Lower lobe of right lung (tissue), 2 donors: ENCODE measurements at places on chromosomes 2 and 18. TPM values are rescaled to one million over a fixed set of nuclear protein-coding genes. Genes with fewer than 3 reads are reported as not detected.

Gene KCNK3
- total RNA-seq, result 26.8 TPM

Gene TTR
- not detected for total RNA-seq

Gene CIB4
- not detected for total RNA-seq

Gene CHRND
- not detected for total RNA-seq

Gene LYG2
- not detected for total RNA-seq

Gene LONRF2
- 2.1 TPM for total RNA-seq

Gene ALK
- 1.1 TPM for total RNA-seq

Gene LHCGR
- 0.30 TPM for total RNA-seq

Gene KCNIP3
- 2.6 TPM for total RNA-seq

Gene PKDCC
- 65.8 TPM for total RNA-seq

DNA sequence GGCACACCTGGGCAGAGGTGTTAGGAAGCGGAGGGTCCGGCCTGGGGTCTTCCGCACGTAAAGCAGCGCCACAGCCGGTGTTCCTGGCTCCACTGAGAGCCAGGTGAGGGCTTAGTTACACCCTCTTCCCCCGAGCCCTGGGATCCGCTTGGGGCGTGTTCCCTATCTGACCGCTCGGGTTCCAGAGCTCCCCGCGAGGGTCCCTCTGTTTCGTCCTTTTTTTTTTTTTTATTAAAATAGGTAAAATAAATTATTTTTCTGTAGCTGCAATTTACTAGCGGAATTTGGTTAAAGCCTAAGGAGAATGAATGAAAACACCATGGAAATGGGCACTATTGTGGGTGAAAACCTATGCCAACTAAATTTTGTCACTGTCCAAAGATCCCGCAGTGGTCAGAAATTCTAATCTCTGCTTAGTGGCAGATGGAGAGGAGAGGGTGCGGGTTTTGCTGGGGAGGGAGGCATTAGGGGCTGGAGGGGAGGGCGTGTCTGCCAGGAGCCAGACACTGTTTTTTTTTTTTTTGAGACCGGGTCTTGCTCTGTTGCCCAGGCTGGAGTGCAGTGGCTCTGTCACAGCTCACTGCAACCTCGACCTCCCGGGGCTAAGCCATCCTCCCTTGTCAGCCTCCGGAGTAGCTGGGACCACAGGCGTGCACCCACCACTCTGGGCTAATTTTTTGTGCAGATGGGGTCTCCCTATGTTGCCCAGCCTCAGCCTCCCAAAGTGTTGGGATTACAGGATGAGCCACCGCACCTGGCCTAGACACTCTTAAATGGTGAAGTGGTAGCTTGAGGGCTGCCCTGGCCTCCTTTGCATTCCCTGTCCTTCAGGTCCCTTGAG is 834 bp downstream of the PDCL3 start:
- DNase-seq, result no peak

DNA sequence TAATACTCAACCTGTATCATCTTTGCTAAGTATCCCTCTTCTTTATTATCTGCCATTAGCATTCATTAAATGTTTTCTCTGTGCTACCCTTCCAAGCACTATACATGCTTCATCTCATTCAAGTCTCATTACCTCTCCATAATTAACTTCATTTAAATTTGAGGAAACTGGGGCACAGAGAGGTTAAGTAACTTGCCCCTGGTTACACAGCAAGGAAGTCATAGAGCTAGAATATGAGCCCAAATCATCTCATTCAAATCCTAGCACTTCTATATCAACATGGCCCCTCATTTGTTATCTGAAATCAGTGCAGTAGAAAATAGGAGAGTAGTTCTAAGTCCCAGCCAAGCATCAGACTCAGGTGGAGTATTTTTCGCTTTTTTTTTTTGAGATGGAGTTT is 4.4 kb downstream of the MRPL35 start:
- DNase-seq, result no peak

DNA sequence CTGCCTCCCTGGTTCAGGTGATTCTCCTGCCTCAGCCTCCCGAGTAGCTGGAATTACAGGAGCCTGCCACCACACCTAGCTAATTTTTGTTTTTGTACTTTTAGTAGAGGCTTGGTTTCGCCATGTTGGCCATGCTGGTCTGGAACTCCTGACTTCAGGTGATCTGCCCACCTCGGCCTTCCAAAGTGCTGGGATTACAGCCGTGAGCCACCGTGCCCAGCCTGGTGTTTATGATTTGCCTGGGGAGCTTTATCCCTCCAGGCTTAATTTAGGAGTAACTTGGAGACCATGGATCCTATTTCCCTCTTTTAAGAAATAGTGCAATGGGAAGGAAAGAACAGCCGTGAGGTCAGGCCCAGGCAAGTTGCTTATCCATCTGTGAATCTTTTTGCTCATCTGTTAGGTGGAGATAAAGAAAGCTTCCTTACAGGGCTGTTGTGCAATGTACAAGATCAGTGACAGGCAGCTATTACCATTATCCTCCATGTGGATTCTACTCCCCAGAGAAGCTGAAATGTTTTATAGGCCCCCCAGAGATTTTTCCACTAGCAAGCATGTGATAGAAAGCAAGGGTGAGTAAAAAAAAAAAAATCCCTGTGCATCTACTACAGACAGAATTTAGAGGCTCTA is 104.9 kb upstream of the MGAT5 start:
- DNase-seq, result no peak

DNA sequence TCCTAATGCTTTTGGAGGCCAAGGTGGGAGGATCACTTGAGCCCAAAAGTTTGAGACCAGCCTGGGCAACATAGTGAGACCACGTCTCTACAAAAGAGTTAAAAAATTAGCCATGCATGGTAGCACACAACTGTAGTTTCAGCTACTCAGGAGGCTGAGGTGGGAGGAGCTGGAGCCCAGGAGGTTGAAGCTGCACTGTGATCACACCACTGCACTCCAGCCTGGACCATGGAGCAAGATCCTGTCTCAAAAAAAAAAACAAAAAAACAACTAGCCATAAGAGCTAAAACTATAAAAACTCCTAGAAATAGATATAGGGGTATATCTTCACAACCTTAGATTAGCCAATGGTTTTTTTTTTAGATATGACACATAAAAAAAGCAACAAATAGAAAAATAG is 16.9 kb upstream of the COL6A3 start:
- DNase-seq, result no peak

DNA sequence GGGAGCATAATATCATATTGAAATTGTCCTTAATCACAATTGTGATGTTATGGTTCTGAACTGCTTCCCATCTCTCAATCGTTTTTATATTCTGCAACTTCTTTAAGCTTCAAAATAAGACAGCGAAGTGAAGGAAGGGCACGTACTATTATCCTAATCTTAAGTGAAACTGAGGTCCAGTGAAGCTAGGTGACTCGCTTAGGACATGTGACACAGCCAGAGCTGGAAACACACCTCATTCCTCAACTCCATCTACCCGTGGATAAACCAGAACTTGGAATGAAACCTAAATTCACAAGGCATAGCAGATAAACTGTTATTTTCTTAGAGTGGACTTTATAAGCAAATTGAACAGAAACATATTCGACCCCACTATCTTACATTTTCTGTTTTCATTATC is 191.2 kb upstream of the PXDN start:
- no peak for DNase-seq

DNA sequence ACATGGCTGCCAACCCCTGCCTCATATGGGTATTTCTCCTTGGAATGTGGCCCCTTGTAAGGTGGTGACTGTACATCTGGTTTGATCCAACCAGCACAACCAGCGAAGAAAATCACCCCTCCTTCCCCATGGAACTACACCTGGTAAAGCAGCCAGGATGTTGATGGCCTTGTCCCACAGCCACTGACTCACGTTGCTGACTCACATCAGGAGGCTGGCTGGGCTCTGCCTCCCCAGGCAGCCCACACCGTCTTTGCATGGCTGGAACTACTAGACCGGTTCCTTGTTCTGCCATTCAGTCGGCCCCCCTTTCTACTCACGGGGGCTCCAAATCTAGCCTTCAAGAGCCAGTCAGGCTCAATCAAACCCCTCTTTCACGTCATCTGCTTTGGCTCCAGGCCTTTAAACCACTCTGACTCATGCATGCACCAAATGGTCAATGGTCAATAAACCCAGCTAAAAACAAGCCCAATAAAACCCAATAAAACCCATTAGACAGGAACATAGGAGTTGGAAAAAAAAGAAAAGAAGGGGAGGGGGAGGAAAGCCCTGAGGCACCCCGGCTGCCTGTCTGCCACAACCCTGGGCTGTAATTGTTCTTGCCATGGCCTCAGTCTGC is 114.8 kb downstream of the PLB1 start:
- no peak for DNase-seq

GRCh38 chr18:62519684-62520083 is 3.1 kb upstream of the ZCCHC2 start:
- no peak for DNase-seq

DNA sequence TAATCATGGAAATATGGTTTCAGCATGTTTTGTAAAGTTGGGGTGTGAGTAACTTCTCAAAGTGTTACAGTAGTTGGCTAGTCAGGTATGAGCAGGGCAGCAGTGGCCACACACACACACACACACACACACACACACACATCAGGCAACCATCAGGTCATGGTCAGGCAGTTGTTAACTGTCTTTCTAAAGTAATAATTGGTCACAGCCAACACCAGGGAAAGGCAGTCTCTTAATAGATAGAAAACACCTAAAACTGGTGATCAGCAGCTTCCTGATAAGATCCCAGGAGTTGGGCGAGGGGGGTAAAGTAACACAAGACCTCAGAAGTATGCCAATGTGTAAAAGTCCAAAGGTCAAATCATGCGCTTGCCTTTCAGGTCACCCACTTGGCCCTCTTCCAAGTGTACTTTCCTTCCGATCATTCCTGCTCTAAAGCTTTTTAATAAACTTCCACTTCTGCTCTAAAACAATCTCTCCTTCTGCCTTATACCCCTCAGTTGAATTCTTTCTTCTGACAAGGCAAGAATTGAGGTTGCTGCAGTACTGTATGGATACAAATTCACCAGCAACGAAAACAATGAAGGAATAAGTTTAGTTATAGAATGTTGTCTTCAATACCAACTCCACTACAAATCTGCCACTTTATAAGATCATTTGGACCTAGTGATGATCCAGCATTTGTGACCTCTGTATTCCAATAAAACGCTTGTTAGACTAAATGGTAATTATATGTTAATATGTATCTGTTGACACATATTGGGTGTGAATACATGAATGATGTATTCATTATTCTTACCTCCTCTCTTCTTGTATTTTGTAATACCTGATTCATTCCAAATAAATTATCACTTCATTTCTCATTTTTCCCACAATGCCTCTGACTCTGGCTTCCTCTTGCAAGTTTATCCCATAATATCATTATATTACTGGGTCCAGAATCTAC is 254.3 kb downstream of the METTL4 start:
- no peak for DNase-seq

- DNase-seq, result no peak
Measured at GRCh38 chr2:208556983-208557484, 150.4 kb downstream of the PTH2R start.

GRCh38 chr2:96491860-96492497 is 13.2 kb downstream of the NEURL3 start:
- DNase-seq, result no peak

GRCh38 chr2:144824306-144825080 is 304.6 kb upstream of the ZEB2 start:
- no peak for DNase-seq

DNA sequence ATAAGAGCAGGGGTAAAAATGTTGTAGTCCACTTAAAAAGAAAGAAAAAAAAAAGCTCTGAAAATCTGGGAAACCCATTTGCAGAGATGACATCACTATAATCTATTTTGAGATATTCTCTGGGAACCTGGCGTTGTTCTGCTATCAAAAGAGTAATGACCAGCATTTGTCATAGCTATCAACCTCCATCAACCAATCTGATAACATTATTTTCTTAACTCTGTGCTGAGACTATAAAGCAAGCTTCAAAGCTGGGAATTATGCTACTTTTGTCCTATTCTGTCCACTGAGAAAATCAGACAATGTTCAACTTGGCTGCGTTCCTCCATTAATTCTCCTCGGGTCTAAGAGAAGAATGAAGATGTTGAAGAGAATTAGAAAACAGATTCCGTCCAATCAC is 107.5 kb downstream of the STK39 start:
- DNase-seq, result no peak

DNA sequence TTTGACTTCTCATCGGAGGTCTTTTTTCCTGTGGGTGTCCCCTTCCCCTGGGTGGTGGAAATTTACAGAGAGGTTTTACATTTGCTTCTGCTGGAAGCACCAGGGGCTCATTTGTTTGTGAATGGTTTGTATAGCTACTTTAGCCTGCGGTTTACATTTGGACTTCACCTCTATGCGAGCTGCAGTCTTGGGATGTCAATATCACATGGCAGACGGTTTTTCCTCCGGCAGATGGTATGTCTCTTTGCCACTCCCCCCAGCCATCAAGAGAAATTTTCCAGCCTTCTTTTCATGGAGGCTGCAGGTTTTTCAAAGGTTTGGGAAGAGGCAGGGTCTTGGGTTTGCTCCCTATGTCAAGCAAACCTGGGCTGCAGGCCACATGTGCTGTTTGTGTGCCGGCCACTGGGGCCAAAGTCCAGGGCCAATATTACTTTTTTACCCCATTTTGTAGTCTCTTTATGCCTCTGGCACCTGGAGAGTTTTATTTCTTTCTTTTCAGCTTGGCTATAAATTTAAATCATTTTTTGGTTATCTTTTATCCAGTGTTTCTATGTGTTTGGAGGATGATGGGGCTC is 23.9 kb upstream of the BOD1L2 start:
- no peak for DNase-seq

DNA sequence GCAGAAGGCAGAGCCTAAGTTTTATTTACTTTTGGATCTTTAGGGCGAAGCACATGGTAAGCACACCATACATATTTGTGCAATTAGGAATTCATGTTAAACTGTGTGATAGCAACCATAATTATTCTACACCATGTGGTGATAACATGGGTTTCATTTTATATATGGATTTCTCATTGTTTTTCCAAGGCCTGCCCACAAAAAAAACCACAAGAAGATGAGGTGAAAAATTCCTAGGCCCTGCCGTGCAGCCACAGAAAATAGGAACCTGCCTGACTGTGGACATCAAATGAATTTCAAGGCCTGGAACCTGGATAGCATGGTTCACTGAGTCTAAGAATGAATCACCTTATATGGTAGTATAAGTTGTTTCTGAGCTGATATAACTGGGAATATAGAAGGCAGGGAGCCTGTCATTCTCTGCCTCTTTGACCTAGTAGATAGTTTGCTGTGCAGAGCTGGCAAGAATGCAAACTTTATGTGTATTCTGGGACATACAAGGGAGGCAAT is 22.4 kb upstream of the SSB start:
- DNase-seq, result no peak

- DNase-seq, result no peak
Measured at GRCh38 chr2:76415821-76416220, 705.1 kb upstream of the GCFC2 start.
